GM23338 (cell line): ENCODE measurements at places on chromosomes 13 and 19. TPM values are rescaled to one million over a fixed set of nuclear protein-coding genes. Genes with fewer than 3 reads are reported as not detected.

DNA sequence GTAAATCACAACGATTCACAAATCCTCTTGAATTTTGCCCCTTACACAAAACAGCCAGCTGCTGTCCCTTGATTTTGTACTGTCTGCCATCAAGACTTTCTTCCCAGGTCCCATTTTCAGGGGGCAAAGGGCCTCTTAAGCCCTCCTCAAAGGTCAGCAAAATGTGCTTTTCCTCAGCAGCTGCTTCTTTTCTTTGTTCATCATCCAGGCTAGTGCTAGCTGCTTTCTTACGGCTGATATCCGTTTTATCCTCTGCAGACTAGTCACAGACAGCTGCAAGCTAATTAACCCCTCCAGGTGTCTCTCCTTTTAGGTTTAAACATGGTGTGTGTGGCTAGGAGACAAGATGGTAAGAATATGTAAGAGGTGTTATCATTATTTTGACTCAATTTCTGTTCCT, 90.9 kb downstream of the NALCN start:
- no peak for DNase-seq

The ZNF580 gene
- 10.9 and 18.7 TPM in 2 replicates for total RNA-seq

The GRK1 gene
- 0.27 TPM in 1 of 2 replicates, not detected in the other for total RNA-seq

- no peak for DNase-seq
Observed at GRCh38 chr13:51704399-51705313, 99.3 kb downstream of the DHRS12 start.

The PDX1 gene
- total RNA-seq = not detected in 2 replicates

- no peak for DNase-seq
Observed at GRCh38 chr19:5644037-5644436, 21.2 kb downstream of the SAFB start.

GRCh38 chr13:46864941-46865340, 31.9 kb downstream of the HTR2A start:
- DNase-seq = no peak

The CYP4F22 gene
- 0.19 and 1.5 TPM in 2 replicates for total RNA-seq

DNA sequence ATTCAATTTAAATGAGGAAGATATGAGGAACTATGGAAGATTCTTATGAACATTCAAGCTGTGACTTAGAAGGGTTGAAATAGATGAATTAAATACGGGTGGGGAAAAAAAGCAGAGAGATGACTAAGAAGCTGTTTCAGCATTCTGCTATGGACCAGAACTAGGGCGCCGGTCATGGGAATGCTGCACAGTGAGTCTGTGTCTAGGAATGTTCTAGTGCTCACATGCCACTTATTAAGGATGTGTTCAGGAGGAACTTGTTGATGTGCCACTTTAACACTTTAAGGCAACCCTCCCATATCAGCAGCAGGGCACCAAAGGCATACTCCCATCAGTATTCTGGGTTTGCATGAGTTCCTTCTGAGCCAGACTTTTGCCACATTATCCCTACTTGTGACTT, 152.1 kb downstream of the POSTN start:
- DNase-seq = no peak

- DNase-seq = no peak
Observed at GRCh38 chr13:75363371-75363770, 118.6 kb downstream of the TBC1D4 start.

The ZNF443 gene
- 9.6 and 10.0 TPM in 2 replicates for total RNA-seq

The SHC2 gene
- total RNA-seq = 2.9 and 4.6 TPM in 2 replicates

The KCNC3 gene
- 2.7 and 3.4 TPM in 2 replicates for total RNA-seq

GRCh38 chr19:4033028-4033956, 25.8 kb downstream of the PIAS4 start:
- no peak for DNase-seq

GRCh38 chr13:31962731-31963370, 68.7 kb upstream of the FRY start:
- DNase-seq = no peak

GRCh38 chr19:38355728-38356725, 18.3 kb upstream of the PSMD8 start:
- DNase-seq = no peak

The TSKS gene
- total RNA-seq = not detected in 2 replicates

DNA sequence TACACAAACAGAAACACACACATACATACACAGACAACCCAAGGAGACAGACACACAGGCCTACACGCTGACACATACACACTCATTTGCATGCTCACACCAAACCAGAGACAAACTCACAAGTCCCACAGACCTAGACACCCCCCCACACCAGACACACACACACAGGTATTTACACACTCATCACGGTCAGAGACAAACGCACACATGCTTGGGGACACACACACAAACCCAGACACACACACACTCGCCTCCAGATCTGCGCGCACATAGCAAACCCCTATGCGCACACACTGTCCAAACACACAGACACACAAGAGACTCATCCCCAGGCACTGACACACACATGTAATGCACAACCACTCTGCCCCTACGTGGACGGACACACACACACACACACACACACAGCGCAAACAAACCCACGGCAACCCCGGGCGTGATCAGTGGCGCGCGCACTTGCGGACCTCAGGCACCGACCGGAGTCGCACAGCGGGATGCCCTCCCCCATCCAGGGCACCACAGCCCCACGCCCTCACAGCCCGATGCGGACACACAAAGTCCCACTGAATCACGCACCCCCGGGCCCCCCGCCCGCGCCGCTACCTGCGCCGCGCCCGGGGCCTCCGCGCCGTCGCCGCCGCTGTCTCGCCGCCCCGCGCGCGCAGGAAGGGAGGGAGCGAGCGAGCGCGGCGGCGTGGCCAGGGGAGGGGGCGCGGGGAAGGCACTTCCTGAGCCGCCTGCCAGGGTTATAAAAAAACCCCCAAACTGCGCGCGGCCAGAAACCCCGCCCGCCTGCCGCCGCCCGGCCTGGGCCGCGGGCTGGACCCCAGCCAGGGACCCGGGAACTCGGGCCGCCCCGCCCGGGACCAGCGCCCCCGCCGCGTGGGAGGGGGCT, at the start of gene ADAMTS10:
TSS of gene ADAMTS10 (minus strand) at position 675 of the 895 bp plus-strand sequence. CDS start 5,005 bp downstream, outside the sequence.
- peak; percentile 76 for DNase-seq

DNA sequence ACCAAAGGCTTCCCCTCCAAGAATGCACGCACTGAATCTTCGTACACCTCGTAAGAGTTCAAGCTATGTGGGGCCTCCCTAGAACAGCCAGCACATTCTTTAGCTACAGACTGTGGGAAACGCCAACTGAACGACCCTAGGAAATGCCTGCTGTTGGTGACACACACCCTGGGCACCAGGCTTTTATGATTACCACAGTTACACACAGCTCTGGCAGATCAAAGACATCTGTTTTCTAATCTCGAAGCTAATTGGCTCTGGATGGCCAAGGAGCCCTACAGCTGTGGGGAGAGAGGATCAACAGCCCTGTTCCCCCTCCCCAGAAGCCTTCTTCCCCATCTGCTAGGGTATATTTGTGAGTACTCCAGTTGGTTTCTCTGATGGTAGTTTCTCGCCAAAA, 123.0 kb downstream of the COL4A1 start:
- no peak for DNase-seq

- no peak for DNase-seq
Observed at GRCh38 chr13:95898256-95898655, 154.9 kb downstream of the UGGT2 start.

GRCh38 chr19:7159105-7159933, 89.8 kb downstream of the ZNF557 start:
- no peak for DNase-seq

DNA sequence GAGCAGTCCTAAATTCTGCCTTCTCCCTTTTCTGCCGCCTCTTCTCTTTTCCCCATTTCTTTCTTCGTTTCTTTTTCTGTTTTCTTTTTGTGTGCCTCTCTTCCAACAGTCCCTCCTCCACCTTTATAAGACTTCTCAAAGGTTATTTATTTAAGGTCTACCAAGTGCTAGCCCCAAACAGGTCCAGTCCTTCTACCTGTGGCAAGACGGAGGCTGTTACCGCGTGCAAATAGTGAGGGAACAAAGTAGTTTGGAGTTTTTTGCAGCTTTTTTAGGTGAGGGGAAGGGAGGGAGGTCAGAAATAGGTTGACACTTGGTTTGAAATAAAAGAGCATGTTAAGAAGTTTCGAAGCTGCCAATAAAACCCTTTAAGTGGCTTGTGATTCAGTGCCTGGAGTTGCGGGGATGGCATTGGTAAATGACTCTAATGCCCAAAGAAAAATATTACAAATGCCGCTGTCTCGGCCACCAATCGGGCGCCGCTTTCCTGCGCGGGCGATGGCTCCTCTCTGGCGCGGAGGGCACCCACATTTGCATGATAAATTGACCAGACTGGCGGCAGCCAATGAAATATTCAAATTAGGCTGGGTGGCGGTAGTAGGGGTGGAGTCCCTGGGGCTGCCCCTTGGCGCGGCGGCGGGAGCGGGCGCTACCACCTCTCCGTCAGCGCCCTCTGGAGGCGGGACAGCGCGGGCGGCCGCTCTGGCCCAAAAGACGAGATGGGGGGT, 7.5 kb upstream of the TSHZ3 start:
- DNase-seq = peak; percentile 80

GRCh38 chr19:35085947-35086346, 29.7 kb upstream of the FXYD3 start:
- no peak for DNase-seq

The TNNT1 gene
- total RNA-seq = 51.4 and 59.3 TPM in 2 replicates

- DNase-seq = no peak
Observed at GRCh38 chr13:26220575-26220974, 1.5 kb downstream of the RNF6 start.

DNA sequence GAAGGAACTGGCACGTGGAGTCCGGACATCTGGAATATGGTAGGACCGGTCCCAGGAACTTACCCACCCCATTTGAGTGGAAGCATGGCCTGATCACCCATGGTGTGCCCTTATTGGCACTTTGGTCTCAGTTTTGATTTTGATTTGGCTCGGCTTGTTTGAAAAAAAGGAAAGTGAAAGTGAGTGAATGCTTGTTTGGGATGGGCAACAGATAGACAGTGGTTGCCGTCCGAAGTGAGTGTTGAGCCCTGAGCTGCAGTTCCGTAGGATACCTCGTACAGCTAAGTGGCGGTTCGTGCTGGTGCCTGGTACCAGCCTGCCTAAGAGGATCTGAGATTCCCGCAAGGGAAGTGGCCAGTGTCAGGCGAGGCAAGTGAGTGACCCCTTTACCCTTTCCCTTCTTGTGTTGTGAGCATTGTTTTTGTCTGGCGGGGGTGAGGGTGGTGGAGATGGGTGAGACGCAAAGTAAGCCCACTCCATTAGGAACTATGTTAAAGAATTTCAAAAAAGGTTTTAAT, 605.8 kb downstream of the UQCRFS1 start:
- DNase-seq = no peak

DNA sequence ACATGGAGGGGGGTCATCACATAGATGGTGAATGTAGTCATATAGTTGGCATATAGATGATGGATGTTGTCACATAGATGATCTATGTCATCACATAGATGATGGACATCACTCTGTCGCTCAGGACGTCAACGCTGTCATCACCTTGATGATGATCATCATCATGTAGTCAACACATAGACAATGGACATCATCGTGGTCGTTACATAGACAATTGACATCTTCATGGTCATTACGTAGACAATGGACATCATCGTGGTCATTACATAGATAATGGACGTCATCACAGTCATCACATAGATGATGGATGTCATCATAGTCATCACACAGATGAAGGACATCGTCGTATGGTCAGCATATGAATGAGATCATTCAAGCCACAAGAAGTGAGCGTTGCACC, 28.6 kb upstream of the SLC15A1 start:
- DNase-seq = no peak

DNA sequence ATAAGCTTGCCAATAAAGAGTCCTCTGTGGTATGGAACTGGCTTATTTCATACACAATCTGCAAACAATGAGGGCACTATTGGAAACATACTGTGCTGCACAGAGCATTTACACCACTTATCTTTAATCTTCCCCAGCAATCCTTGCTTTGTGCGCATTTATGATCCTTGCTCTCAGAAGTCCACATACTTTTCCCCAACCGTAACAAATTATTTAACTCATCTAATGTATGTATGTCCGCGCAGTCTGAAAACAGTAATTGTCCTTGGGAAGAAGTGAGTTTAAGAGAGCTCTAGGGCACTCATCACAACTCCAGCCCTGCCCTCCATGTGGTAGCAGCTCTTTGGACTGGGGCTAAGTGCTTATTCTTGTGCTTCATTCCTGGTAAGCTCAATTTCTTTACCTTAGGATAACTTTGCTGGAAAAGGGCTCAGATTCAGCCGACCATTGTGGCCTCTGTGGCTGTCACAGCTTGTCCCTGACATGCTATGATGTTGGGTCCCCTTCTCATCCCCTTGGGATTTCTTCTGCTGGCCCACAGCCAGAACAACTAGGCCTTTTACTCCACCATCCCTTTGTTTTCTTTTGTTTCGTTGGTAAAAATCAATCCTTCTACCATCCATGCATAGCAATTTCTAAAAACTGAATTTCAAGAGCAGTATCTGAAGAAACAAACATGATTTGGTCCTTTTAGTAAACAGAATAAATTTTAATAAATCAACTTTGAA, 152.7 kb downstream of the TNFRSF19 start:
- DNase-seq = no peak

The IRGC gene
- total RNA-seq = not detected in 2 replicates

DNA sequence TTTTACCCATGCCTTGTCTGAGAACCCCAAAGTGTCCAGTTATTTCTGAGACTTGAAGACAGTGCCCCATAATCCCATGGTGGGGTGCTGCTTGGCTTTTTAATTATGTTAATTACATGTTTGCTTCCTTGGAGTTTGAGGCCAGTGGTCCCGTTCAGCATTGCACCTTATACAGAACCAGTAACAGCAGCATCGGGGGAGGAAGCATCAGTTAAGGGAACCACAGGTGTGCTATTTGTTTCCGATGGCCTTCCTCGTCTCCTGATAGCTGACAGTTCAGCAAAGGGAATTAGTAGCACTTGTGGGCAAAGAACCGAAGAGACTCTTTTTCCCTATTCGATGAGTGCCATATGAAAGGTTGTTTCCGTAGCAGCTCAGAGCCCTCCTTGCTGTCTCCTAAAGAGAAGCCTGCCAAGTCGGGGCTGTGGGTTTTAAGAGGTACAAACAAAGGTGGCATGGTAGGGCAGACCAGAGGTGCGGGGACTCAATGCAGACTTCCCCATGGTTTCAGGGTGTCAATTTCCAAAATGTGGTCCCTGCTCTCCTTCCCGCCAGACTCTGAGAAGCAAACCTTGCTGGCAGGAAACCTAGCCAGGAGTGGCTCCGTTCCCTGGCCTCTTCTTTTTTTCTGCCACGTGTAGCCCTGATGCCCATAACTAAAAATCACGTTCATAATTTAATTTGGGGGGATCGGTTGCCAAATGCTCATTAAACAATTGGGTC, 225.2 kb upstream of the TSHZ3 start:
- DNase-seq = peak; percentile 49

- DNase-seq = no peak
Observed at GRCh38 chr13:46679369-46680120, 117.4 kb downstream of the ESD start.

DNA sequence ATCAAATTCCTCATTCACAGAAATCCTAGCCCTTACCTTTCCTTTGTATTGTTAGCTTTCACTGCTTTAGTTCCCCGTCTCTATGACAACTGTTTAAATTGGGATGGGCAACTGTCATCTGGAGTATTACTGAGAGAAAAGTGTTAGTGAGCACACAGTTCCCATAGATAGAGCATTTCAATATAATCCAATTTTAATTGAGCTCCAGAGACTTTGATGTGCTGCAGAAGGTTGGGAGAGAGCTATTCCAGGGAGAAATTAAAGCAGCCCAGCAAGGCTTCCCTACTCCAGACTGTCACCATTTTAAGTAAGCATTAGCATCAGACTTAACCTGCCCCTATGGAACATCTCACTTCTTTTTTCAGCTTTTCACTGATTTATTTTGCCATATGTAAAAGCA, 55.0 kb upstream of the MAB21L1 start:
- no peak for DNase-seq

GRCh38 chr19:38869160-38869835, 8.8 kb downstream of the RINL start:
- peak; percentile 70 for DNase-seq

The ZNF793 gene
- total RNA-seq = 11.4 and 13.5 TPM in 2 replicates

The ZNF100 gene
- total RNA-seq = 19.4 and 25.1 TPM in 2 replicates
